ENCODE measurements at places on chromosomes 7 and 10.

DNA sequence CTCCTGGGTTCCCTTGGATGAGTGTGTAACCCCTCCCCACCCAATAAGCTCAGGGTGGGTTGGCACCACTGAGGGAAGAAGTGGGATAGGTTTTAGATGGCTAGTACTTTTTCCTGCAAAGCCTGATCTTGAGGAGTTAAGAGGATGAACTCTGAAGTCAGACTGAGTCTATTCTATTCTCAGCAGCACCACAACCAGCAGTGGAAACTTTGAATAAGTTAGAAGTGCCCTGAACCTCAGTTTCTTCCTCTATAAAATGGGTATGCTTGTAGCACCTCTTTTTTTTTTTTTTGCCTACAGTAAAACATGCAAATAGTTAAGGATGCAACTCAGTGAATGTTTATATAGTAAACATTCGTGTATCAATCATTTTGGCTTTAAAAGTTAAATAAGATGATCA lies 7.1 kb downstream of the NKX2-3 start:
- DNase-seq = no peak

GRCh38 chr7:138243430-138243829 lies 167.2 kb downstream of the AKR1D1 start:
- no peak for DNase-seq

DNA sequence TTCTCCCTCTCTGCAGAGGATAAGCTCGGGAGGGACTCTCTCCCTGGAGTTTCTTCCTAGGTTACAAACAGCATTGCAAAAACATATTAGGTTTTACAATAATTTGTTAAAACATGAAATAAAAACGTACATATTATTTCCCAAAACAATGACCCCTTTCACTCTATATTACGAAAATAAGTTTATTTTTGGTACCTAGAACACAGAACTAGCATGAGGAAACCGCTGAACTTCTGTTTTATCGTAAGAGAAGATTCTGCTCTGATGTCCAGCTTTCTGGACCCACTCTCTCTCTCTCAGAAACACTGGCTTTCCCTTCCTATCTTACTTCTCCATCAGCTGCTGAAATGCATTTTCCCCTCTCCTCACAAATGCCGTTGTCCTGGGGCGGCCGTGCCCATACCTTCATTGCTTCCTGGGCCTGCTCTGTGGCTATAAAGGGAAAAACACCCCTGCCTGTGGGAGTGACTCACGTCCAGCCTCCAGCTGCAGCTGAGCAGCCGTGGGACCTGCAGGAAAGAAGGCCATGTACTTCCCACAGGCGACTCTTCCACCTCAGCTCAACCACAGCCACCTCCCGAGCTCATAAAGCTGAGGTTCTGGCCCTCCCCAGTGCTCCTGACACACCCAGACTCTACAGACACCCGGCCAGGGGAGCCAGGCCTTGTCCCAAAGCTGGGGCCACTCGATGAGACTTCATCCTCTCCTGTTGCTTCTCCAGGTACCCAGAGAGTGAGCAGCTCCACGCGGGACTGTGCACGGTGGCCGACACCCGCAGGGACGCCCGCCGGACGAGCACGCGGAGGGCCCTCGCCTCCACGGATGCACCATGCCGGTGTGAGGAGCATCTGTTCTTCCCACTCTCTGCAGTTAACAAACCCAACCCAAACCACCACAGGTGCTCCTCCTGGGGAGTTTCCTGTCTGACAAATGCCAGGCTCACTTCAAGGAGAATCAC lies 3.1 kb downstream of the GPER1 start:
- DNase-seq = no peak

- DNase-seq = no peak
Observed at GRCh38 chr10:64283621-64284020, 762.4 kb downstream of the REEP3 start.

GRCh38 chr7:25583621-25584020 lies 355.3 kb upstream of the NPVF start:
- no peak for DNase-seq

- DNase-seq = no peak
Observed at GRCh38 chr7:48703466-48703865, 220.9 kb upstream of the CDC14C start.

DNA sequence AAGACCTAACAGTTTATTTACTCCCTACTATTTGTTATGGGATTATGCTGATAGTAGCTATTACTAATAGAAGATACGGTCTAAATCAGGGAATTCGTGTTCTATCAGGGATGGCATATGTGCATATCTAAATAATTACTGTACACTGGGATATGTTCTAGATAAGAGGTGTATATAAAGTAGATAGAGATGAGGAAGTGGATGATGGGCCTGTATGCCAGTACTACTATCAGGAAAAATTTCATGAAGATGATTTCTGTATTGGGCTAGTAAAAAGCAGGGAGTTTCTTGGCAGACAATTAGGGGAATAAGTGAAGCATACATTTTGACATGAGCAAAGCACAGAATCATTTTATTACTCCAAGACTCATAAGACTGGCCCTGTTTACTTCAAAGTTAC lies 26.2 kb downstream of the PTPN12 start:
- no peak for DNase-seq

DNA sequence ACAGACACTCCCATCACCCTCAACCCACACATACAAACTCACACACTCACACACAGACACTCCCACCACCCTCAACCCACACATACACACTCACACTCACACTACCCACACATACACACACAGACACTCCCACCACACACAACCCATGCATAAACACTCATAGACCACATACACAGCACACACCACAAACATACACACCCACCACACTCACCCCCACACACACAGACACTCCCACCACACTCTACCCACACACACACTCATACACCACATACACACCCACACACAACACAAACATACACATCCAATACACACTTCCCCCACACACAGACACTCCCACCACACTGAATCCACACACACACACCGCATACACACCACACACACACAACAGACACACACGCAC lies 521.2 kb downstream of the TCERG1L start:
- no peak for DNase-seq

DNA sequence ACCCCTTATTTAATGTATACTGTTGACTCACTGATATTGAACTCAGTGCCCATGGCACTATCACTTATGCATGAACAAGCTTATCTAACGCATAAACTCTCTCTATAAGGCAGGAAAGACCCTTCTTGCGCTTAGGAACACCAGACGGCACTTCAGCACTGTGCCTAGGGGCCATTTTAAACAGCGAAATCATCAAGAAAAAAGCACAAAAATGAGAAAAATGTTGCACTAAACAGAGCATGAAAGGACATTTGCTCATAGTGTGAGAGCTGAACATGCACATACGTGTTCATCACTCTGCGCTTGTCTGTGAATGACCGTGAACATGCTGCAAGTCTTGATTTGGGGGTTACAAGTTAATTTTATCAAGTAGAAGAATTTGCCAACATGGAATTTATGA lies 109.6 kb downstream of the WDR11 start:
- no peak for DNase-seq

DNA sequence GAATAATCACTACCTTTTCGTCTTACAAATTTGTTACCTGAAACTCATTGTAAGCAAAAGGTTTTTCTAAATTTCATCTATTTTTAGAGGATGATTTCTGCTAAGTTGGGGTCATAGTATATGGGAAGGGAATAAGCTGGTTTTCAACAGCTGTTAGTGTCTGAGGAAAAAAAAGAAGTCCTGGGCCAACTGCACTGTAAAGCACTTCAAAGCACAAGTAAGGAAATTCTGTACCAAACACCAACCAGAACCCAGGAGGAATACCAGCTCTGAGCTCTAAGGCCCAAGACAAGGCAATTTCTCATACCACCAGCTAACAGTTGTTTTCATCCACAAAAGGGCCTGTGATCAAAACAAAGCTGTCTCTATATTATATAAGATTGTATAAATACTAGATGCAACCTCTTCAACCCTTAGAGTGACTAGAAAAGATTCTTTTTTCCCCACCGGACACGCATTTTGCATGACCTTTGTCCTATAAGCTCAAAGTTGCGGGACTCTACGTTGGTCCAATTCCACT lies 6.1 kb upstream of the MEOX2 start:
- DNase-seq = no peak

DNA sequence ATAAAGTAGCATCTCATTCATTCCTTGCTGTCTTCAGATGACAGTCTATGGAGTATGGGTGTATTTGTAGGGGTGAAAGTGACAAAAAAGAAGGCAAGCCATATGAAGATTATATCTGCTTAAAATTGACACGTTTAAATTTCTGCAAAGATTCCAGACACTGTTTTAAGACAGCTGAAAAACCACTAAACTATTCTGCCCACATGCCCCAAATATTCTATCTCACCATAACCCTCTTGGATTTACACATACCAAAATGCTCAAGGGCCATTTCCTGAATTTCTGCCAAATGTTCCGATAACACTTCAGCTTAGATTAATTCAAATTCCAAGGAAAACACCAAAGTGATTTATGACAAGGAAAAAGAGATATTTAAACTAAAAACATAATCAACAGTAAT lies 99.9 kb upstream of the IL6 start:
- DNase-seq = no peak

DNA sequence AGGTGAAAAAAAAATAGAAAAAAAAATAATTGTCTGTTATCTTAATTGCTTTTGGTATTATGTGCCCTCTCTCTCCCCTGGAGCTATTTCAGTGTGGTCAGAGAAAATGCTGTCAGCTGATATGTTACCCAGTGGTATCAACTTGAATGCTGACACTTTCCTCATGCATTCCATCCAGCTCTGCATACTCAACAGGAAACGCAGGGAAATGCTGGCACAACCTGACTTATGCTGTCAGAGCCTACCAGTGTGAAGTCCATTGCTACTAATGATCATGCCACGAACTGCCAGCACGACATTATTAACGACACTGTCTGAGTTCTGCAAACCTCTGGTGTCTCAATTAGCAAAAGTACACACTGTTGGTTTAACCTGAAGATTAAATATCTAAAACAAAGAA lies 182.8 kb downstream of the ZWINT start:
- no peak for DNase-seq

- DNase-seq = no peak
Observed at GRCh38 chr7:139758388-139758787, 19.4 kb downstream of the HIPK2 start.

DNA sequence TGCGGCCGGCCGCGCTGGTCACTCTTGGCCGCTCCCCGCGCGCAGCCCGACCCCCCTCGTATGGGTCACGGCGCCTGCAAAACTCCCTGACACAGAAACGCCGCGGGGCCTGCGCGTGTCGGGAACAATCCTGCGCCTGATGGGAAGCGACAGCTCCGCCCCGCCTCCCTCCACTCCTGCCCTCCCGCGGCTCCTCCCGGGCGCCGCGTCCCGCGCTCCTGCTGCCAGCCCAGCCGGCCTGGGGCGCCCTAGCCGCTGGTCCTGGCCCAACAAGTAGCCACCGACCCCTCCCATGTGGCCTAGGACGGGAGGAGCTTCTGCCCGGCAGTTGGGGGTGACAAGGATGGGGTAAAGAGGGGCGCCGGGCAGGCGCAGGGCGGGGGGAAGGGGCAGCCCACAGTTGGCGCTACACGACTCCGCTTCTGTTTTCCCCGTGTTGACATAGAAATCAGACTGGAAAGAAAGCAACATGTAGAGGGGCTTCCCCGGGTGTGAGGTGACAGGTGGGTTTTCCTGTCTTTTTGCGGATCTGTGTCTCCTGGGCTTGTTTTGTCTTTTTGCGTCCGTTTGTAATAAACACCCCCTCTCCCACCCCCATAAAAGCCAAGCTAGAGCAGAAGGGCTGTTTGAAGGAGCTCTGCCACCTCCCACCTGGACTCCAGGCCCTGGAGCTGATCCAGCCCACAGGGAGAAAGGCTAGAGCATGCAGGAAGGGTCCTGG lies 35.1 kb upstream of the PAX2 start:
- DNase-seq = no peak

- no peak for DNase-seq
Observed at GRCh38 chr7:64599359-64599758, 36.5 kb upstream of the ZNF680 start.

DNA sequence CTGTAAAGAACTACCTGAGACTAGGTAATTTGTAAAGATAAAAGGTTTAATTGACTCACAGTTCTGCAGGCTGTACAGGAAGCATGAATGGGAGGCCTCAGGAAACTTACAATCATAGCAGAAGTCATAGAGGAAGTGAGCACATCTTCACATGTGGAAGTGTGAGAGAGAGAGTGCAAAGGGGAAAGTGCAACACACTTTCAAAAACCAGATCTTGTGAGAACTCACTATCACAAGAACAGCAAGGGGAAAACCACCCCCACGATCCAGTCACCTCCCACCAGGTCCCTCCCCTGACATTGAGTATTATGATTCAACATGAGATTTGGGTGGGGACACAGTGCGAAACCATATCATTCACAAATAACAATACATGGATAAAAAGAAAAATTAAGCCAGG lies 24.5 kb downstream of the AVL9 start:
- no peak for DNase-seq

- no peak for DNase-seq
Observed at GRCh38 chr10:43963793-43964425, 315.2 kb upstream of the ZNF32 start.

- no peak for DNase-seq
Observed at GRCh38 chr7:150476285-150476684, 25.9 kb downstream of the GIMAP8 start.

DNA sequence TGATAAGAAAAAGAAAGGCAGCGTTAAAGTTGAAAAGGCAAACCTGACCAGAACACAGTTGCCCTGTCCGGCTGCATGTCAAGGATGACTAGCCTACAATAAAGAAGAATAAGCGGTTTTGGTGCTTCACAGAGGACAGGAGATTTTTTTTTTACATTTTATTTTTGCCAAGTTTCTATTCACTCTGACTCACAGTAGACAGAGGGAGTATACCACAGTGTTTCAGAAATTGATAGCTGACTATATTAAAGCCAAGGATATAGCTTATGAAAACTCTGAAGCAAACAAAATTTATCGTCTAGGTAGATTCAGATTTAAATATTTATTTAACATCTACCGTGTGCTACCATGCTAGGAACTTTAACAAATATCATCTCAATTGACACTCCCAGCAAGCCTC lies 16.9 kb upstream of the POLR1F start:
- no peak for DNase-seq

DNA sequence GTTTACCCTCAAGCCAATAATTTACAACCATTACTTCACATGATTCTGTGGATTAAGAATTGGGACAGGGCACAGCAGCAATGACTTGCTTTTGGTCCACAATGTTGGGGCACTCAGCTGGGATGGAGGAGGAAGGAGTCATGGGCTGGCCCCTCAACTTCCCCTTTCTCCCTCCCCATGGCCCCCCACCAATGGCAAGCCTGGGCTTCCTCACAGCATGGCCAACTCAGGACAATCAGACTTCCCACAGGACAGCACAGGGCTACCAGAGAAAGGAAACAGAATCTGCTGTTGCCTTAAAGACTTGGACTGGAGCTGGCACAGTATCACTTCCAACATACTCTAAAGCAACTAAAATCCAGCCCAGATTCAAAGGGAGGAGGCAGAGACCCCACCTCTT lies 160.7 kb downstream of the PTPN20 start:
- no peak for DNase-seq

GRCh38 chr7:139985811-139986210 lies 76.9 kb downstream of the PARP12 start:
- no peak for DNase-seq

GRCh38 chr7:29400437-29400836 lies 163.2 kb upstream of the PRR15 start:
- no peak for DNase-seq

GRCh38 chr7:39678930-39679709 lies 55.7 kb downstream of the RALA start:
- DNase-seq = no peak
